ENCODE measurements at places on chromosomes 1 and 21.

- DNase-seq: no peak
Measured at GRCh38 chr1:79472067-79472656, 465.6 kb upstream of the ADGRL4 start.

DNA sequence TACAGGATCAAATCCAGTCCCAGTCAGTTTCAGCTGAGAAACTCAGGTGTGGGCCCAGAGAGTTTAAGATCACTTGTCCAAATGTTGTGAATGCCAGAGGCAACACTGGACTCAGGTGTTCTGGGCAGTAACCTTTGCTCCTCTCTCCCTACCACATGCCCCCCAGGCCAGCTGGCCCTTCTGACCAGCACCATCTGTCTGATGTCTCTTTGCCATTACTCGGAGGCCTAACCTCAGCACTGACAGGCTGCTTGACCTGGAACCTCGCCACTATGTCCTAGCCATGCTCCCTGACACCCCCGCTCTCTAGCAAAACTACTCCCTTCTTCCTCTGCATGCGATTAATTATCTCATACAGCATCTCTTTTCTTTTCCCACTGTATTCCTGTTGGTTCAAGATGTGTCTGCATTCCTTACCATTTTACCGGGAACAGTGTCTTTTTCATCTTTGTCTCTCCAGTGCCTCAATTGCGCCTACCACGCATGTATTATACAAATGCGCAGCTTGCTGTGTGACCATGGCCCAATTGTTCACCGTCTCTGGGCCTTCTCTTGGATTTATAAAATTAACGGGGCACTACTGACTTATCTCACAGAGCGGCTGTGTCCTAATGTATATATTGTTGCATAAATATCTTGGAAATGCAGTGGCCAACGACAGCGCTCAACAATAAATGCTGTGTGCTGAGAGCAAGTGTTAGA, 159.5 kb upstream of the IRF2BP2 start:
- DNase-seq: no peak

GRCh38 chr1:44571712-44572571, 102.3 kb downstream of the TMEM53 start:
- peak; percentile 17 for DNase-seq

DNA sequence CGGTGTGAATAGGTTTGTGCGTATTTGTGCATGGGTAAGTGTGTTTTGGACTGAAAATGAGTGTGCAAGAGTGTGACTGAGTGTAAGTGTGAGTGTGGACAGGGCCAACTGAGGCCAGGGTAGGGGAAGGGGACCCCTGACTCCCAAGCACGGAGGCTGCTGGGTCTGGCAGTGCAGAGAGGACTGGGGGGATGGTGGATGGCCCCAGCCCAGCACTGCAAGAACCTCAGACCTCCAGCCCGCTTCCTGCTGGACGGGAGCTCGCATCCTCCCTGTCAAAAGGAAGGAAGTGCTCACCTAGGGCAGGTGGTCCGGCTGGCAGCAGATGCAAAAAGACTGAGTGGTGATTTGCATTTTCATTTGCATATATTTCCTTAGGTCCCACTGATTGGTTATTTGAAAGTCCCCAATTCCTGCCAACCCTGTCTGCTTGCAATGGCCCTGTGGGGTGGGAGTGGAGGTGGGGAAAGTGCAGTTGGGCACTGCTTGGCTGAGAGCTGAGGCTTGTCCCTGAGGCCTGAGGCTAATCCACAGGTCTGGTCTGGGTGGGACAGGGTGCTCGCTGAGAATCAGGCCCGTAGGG, 42.8 kb upstream of the CASZ1 start:
- no peak for DNase-seq

- DNase-seq: no peak
Measured at GRCh38 chr1:28172713-28173150, 3.8 kb downstream of the PTAFR start.

GRCh38 chr21:30415993-30416392, 9.7 kb downstream of the KRTAP13-3 start:
- no peak for DNase-seq

- no peak for DNase-seq
Measured at GRCh38 chr1:8202182-8202905, 115.6 kb upstream of the SLC45A1 start.

GRCh38 chr1:44924835-44925464, 61.4 kb downstream of the EIF2B3 start:
- no peak for DNase-seq

- DNase-seq: no peak
Measured at GRCh38 chr1:156886583-156887281, 6.8 kb upstream of the PEAR1 start.

- DNase-seq: no peak
Measured at GRCh38 chr1:113192242-113192641, 119.2 kb downstream of the LRIG2 start.

- DNase-seq: no peak
Measured at GRCh38 chr1:206048582-206048981, 4.4 kb upstream of the RHEX start.

DNA sequence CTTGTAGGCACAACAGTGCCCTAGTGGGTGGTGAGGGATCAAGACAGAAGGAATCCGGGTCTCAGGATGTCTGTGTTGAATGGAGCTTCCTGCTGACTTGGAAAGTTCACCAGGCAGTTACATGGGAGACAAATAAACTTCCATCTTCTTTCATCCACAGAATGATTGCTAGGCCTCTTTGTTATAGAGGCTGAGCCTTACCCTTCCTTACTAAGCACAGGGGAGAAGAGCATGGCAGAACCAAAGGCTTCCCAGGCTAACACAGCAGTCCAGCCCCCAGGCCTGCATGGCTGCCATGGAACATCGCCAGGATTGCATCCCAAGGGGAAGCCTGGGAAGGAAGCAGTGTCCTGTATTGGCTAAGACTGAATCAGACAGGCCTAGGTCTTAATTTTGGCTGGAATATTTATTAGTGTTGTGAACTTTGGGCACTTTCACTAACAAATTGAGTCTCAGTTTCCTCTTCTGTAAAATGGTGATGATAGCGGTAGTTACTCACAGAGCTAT, 18.7 kb downstream of the HEYL start:
- no peak for DNase-seq

GRCh38 chr1:191804311-191804710, 354.0 kb upstream of the RGS18 start:
- no peak for DNase-seq

- no peak for DNase-seq
Measured at GRCh38 chr21:38797470-38797869, 8.3 kb upstream of the ETS2 start.

Measured in DND-41 (cell line).